ENCODE measurements at places on chromosomes 12 and 14.

GRCh38 chr12:129096968-129097367 is 243.7 kb downstream of the GLT1D1 start:
- no peak for DNase-seq

GRCh38 chr12:46264057-46264456 is 4.8 kb downstream of the SLC38A1 start:
- DNase-seq, result no peak

- no peak for DNase-seq
Observed at GRCh38 chr14:38311655-38312054, 55.8 kb upstream of the CLEC14A start.

- DNase-seq, result no peak
Observed at GRCh38 chr12:65293735-65294134, 15.3 kb downstream of the MSRB3 start.

- DNase-seq, result no peak
Observed at GRCh38 chr14:99037777-99038430, 234.1 kb downstream of the BCL11B start.

GRCh38 chr12:42053456-42053855 is 91.2 kb downstream of the GXYLT1 start:
- DNase-seq, result no peak

DNA sequence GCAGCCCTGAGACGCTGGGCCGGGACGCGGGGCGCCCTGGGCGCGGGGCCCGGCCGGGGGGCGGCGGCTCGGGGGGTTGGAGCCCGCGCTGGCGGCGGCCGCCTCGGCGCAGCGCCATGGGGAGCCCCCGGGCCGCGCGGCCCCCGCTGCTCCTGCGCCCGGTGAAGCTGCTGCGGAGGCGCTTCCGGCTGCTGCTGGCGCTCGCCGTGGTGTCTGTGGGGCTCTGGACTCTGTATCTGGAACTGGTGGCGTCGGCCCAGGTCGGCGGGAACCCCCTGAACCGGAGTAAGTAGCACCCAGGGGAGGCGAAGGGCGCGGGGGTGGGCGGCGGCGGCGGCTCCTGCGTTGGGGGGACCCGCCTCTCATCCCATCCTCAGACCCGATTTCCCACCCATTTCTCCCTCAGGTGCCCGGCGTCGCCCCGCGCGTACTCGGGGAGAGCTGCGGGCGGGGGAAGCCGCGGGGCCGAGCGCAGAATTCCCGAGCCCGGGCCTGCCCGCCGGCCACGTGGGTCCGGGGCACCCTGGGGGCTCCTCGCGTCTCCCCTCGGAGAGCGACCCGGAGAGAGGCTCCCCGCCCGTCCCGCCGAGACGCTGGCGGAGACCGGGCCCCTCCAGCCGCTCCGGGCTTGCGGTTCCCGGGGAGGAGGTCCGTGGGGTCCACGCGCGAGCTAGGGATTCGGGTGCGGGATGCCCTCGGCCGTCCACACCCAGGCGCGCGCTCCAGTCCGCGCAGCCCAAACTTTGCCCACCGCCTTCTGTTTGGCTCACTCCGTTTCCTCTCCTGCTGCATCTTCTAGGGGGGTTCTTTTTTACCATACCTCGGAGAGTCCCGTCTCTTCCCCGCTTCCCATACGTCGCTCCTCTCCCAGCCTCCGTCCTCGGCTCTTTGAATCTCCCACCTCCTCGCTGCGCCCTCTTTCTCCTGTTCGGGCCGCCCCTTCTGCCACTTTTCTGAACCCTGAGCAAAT is 807 bp downstream of the B4GALNT3 start:
- DNase-seq, result peak; percentile 55

GRCh38 chr12:77328326-77328725 is 263.0 kb upstream of the E2F7 start:
- no peak for DNase-seq

GRCh38 chr12:28800129-28800528 is 348.9 kb upstream of the FAR2 start:
- no peak for DNase-seq

DNA sequence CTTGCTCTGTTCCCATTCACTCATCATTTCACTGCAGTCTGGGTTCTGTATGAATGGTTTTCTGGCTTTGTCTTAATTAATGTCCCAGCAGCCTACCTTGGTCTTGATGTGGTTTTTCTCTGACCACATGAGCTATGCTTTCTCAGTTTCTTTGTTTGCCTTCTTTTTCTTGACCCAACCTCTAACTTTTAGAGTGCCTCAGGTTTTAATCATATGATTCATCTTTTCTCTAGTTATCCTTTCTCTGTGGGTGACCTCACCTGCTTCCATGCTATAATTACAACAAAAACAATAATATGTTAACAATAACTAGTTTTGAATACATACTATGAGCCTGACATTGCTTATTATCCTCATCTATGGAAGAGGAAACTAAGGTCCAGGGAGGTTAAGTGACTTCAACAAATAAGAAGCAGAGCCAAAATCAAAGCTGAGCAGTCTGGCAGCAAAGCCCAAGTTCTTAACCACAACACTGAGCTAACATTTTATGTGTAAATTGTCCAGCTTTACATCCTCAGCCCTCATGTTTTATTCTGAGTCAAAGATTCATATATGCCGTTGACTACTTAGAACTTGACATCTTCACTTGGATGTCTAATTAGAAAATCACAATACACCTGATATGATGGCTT is 4.7 kb upstream of the EPYC start:
- DNase-seq, result no peak

DNA sequence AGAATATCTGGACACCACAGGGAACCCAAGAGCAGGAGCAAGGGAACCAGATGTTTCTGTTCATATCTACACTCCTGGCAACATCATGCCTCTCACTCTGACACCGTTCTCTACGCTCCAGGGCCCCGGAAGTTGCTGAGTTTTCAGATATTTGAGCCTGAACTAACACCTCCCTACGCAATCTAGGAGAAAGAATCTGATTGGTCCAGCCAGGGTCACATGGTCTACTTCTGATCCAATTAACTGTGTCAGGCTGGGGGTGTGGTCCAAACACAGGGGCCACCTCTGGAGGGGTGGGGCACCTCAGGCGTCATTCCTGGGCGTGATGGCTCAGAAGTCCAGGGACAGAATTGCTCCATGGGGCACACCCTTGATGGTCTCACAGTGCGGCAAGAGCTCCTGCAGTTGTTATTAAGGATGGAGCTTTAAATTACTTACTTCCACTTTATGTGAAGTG is 165.5 kb downstream of the PTPN11 start:
- DNase-seq, result no peak

GRCh38 chr12:52221912-52222457 is 11.1 kb upstream of the KRT7 start:
- no peak for DNase-seq

GRCh38 chr14:54867011-54867410 is 35.6 kb downstream of the GCH1 start:
- no peak for DNase-seq

- no peak for DNase-seq
Observed at GRCh38 chr12:75781532-75782046, 250.0 kb downstream of the PHLDA1 start.

- no peak for DNase-seq
Observed at GRCh38 chr12:98780261-98780660, 135.2 kb downstream of the APAF1 start.

- DNase-seq, result no peak
Observed at GRCh38 chr14:60773558-60773957, 39.0 kb downstream of the MNAT1 start.

DNA sequence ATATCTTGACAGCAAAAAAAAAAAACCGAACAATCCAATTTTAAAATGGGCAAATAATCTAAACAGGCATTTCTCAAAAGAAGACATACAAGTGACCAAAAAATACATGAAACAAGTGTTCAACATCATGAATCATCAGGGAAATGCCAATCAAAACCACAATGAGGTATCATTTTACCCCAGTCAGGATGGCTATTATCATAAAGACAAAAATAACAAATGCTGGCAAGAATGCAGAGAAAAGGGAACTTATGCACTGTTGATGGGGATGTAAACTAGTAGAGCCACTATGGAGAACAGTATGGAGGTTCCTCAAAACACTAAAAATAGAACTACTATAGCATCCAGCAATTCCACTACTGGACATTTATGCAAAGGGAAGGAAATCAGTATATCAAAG is 448.2 kb downstream of the RGS6 start:
- DNase-seq, result no peak

GRCh38 chr14:35336494-35337268 is 44.5 kb downstream of the PSMA6 start:
- no peak for DNase-seq

GRCh38 chr12:108803428-108804105 is 53.8 kb downstream of the SSH1 start:
- peak; percentile 68 for DNase-seq

- DNase-seq, result no peak
Observed at GRCh38 chr12:94977766-94978468, 25.6 kb downstream of the NDUFA12 start.

- DNase-seq, result no peak
Observed at GRCh38 chr12:10052193-10052913, 21.9 kb downstream of the CLEC9A start.

DNA sequence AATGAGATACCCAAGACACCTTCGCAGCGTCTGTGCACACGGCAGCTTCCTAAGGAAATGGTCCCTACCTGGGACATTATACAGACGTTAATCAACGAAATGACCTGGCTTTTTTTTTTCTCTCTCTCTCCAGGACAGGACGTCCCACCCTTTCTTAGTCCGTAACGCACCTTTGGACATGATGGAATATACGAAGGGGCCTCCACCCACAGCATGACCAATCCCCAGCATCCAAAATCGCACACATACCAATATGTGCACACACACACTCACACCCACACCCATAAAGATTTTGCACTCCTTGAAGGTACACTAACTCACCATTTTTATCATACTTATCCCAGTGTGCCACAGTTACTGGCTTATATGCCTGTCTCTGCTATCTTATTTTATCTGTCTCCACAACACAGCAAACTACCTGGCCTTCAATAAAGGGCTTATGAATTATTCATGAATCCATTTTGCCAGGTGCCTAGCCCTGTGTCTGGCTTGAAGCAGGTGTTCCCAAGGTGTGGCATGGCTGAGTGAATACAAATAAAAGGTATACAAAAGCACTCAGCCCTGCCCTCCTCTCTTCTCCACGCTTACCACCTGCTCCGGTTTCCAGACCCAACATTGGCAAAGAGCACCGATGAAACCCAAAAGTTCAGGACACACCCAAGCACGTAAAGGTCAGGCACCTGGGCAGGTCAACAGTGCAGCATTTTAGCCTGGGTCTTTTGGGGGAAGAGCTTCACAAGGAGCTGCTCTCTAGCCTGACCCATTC is 2.2 kb downstream of the SCNN1A start:
- DNase-seq, result no peak

DNA sequence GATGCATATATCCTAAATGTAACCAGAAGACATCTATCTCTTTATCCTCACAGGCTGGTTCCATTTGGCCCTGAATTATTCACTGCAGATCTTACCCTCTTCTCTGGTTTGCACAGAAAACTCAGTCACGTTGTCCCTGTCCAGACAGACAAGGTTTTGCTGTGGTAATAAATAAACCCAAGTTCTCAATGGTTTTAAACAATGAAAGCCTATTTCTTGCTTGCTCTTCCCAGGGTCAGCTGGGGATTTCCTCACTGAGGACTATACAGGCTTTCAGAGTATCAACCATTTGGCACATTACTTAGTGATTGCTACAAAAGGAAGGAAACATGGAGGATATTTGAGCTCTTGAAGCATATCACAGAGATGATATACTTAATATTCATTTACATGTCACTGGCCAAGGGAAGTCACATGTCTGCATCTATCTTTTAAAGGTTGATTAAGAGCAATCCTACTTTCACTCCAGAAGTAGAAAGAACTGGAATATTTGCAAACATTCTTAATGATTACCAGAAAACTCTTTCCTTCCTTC is 24.4 kb upstream of the E2F7 start:
- no peak for DNase-seq

DNA sequence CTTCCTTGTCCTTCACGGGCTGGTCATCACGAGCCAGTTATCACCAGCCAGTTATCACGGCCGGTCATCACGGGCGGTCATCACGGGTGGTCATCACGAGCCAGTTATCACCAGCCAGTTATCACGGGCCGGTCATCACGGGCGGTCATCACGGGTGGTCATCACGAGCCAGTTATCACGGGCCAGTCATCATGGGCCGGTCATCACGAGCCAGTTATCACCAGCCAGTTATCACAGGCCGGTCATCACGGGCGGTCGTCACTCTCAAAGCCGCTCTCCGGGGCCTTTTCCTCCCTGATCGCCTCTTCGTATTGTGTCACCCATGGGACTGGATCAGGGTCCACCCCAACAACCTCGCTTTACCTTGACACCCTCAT is 13.9 kb upstream of the FBRSL1 start:
- no peak for DNase-seq

DNA sequence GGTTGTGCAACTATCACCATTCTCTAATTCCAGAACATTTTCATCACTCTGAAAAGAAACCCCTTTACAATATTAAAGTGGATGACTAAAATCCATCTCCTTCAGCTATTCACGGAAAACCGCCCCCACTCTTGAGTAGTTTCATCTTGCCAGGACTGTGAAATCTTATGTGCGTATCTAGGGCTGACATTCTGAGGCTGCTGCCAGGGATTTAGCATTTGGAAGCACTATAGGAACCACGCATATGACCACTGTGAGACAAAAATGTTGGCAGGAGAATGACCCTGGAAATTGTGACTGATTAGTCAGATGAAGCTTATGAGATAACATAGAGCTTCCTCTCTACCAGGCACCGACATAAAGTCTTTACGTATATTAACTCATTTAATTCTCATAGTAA is 305.2 kb upstream of the PDE3A start:
- no peak for DNase-seq

DNA sequence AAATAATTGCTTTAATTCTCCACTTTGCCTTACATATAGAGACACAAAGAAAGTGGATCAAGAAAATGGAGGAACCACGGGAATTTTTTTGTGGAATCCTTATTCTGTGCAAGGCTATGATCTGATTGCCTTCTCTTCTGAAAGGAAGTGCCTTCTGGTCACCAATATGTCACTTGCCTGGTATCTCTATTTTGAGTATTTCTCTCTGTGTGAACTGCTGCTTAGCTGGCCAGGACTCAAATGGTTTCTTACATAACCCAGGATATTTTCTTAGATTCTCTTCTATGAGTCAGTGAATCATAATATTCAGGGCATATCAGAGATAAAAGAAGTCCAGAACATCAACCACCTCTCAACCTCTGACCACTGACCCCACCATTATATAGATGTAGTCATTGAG is 156.1 kb downstream of the DIO2 start:
- no peak for DNase-seq

- DNase-seq, result no peak
Observed at GRCh38 chr14:30885840-30886740, 11.7 kb downstream of the COCH start.

DNA sequence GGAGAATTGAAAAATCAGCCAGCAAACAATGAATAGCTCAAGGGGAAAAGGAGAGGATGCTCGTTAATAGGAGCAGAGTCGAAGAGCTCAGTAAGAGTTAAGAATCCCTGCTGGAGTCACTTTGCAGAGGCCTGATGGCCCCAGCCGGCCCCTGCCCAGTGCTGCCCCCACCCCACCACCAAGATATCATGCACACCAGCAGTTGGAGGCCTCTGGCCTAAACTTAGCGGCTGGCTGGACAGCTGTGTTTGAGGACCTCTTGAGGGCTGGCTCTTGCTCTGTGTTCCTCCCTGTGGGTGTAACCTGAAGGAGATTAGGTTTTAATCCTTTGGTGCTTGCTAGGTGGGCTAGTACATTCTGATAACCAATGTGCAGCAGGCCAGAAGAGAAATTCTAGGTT is 142.0 kb downstream of the PLXNC1 start:
- no peak for DNase-seq

- no peak for DNase-seq
Observed at GRCh38 chr12:39872425-39872824, 233.5 kb downstream of the SLC2A13 start.

- DNase-seq, result no peak
Observed at GRCh38 chr12:114726092-114726710, 42.2 kb upstream of the TBX3 start.
